Pancreas (tissue), 10 donors: ENCODE measurements at places on chromosomes 16 and 17. TPM values are rescaled to one million over a fixed set of nuclear protein-coding genes. Genes with fewer than 3 reads are reported as not detected.

Gene PLEKHH3
- total RNA-seq: 26.3 TPM

Gene KRTAP2-1
- not detected for total RNA-seq

Gene CCL3
- 0.28 TPM for total RNA-seq

Gene TP53TG3B
- total RNA-seq: not detected

Gene CEP112
- total RNA-seq: 8.9 TPM

Gene DERL2
- total RNA-seq: 44.8 TPM

Gene GRIN2A
- 0.16 TPM for total RNA-seq

Gene PIRT
- total RNA-seq: not detected

Gene NFE2L1
- 74.0 TPM for total RNA-seq

Gene KRT23
- total RNA-seq: 1.3 TPM

Gene DNAJC7
- 45.3 TPM for total RNA-seq

GRCh38 chr17:733743-734142 is 1.3 kb downstream of the TLCD3A start:
- no peaks in the 10 kb centered on the region for H3K27me3 ChIP-seq
- H3K4me3 ChIP-seq: no peak overlapping the region
- H3K4me1 ChIP-seq: no peaks in the 10 kb centered on the region

- no peaks in the 10 kb centered on the region for H3K4me1 ChIP-seq
- H3K27me3 ChIP-seq: no peaks in the 10 kb centered on the region
- H3K36me3 ChIP-seq: no peaks in the 10 kb centered on the region
- no peak within 1 kb of the TSS for H3K27ac ChIP-seq
Measured at GRCh38 chr17:19410875-19411620, at the start of gene RNF112. Gene RNF112, plus strand, starts transcription at chr17:19411232. Its CDS starts 177 bp downstream, at chr17:19411409.

DNA sequence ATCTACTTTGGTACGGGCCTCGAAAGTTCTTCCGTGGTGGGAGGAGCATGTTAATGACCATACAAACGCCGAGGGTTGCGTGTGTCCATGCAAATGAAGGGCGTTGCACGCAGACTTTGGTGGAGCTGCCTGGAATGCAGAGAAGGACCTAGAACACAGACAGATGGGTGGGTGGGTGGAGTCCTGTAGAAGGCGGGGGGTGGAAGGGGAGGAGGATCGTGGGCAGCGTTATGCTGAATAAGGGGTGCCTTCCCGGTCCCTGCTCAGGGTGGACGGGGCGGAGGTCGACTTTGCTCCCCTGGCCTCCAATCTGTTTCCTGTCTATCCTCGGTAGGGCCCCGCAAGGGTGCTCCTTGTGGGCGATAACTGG is 795 bp upstream of the PAQR4 start:
- no peaks in the 10 kb centered on the region for H3K36me3 ChIP-seq
- DNase-seq: no peak
- peaks cover 10% of the 10 kb centered on the region for H3K4me1 ChIP-seq
- peak overlapping the region; percentile 92 for H3K4me3 ChIP-seq

GRCh38 chr16:1525871-1526607 is 7.4 kb upstream of the TMEM204 start:
- H3K27me3 ChIP-seq: no peaks in the 10 kb centered on the region
- H3K36me3 ChIP-seq: peaks cover 3% of the 10 kb centered on the region
- no peaks in the 10 kb centered on the region for H3K4me1 ChIP-seq
- no peak overlapping the region for H3K27ac ChIP-seq
- H3K4me3 ChIP-seq: no peak overlapping the region

- no peak overlapping the region for H3K4me3 ChIP-seq
- H3K27ac ChIP-seq: no peak overlapping the region
- H3K27me3 ChIP-seq: no peaks in the 10 kb centered on the region
Measured at GRCh38 chr16:12170103-12171040, 193.8 kb downstream of the SNX29 start.

- no peak for DNase-seq
- no peaks in the 10 kb centered on the region for H3K27me3 ChIP-seq
- no peaks in the 10 kb centered on the region for H3K36me3 ChIP-seq
- H3K4me3 ChIP-seq: no peak overlapping the region
- no peak overlapping the region for H3K27ac ChIP-seq
- no peaks in the 10 kb centered on the region for H3K4me1 ChIP-seq
Measured at GRCh38 chr16:13178318-13178717, 276.9 kb downstream of the SHISA9 start.

GRCh38 chr17:54972406-54973138 is 4.0 kb downstream of the STXBP4 start:
- H3K4me1 ChIP-seq: peaks cover 18% of the 10 kb centered on the region
- H3K4me3 ChIP-seq: no peak overlapping the region
- H3K36me3 ChIP-seq: no peaks in the 10 kb centered on the region

GRCh38 chr17:49523196-49523595 is 28.1 kb downstream of the NGFR start:
- no peaks in the 10 kb centered on the region for H3K27me3 ChIP-seq
- no peak overlapping the region for H3K4me3 ChIP-seq
- no peaks in the 10 kb centered on the region for H3K4me1 ChIP-seq
- no peak for DNase-seq

- no peak for DNase-seq
- H3K4me1 ChIP-seq: no peaks in the 10 kb centered on the region
- H3K27me3 ChIP-seq: no peaks in the 10 kb centered on the region
- H3K27ac ChIP-seq: no peak overlapping the region
- no peaks in the 10 kb centered on the region for H3K36me3 ChIP-seq
Measured at GRCh38 chr17:69059458-69060175, 1.1 kb downstream of the ABCA9 start.

GRCh38 chr16:88779406-88780141 is 5.4 kb downstream of the PIEZO1 start:
- H3K27me3 ChIP-seq: no peaks in the 10 kb centered on the region
- no peaks in the 10 kb centered on the region for H3K36me3 ChIP-seq
- peaks cover 3% of the 10 kb centered on the region for H3K4me1 ChIP-seq
- H3K4me3 ChIP-seq: no peak overlapping the region
- no peak for DNase-seq

DNA sequence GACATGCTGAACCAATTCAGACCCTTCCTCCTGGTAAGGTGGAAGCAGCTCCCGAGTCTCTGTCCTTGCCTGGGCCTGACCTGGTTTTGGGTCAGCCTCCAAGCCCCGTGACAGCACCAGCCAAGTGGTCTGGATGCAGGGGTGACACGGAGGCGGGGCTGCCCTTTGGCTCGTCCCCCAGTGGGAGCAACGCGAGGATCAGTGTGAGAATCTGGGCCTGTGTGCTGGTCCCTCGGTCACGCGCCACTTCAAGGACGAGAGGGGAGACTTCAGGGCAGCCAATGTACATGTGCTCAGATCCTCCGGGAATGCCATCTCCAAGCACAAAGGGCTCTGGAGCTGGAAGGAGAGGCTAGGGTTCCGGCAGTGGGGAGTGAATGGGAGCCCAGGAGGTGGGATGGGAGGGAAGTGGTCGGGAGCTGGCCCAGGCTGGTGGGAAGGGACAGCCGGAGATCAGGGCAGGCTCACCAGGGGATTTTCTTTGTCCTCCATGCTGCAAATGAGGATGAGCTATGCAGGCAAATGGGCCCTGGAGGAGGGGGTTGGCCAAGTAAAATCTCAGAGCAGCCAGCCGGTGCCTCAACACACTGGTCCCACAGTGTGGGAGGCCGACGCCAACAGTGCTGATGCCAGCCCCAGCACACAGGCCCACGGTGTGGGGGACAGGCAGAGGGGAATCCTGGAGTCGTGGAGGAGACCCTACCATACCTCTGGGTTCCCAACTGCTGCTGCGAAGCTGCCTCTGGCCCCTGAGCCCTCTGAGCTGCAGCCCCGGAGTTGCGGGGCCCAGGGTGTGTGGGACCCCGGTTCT is 4.2 kb upstream of the NDRG4 start:
- H3K27me3 ChIP-seq: no peaks in the 10 kb centered on the region
- no peaks in the 10 kb centered on the region for H3K4me1 ChIP-seq
- no peak overlapping the region for H3K4me3 ChIP-seq
- no peak overlapping the region for H3K27ac ChIP-seq
- no peak for DNase-seq

DNA sequence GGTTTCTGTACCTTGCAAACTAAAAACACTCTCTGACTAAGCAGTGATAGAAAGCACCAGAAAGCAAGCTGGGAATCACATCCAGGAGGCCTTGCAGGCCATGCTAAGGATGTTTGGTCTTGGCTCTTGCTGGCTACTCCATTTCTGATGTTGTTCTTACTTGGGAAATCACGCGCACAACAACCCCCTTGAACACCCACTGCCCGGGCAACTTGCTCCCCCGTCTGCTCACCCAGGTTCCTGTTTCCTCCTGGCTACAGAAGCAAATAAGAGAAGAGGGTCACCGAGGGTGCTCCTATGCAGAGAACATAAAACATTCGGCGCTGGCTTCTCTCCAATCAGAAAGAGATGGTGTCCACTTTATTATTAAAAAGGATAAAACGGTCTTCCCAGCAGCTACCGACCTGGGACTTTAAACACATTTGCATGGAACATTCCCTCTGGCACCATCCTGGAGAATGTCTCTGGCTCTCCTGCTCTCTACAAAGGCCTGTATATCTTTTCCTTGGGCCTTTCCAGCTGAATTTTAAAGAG is 271.2 kb upstream of the RPL38 start:
- no peaks in the 10 kb centered on the region for H3K27me3 ChIP-seq
- H3K4me1 ChIP-seq: no peaks in the 10 kb centered on the region

DNA sequence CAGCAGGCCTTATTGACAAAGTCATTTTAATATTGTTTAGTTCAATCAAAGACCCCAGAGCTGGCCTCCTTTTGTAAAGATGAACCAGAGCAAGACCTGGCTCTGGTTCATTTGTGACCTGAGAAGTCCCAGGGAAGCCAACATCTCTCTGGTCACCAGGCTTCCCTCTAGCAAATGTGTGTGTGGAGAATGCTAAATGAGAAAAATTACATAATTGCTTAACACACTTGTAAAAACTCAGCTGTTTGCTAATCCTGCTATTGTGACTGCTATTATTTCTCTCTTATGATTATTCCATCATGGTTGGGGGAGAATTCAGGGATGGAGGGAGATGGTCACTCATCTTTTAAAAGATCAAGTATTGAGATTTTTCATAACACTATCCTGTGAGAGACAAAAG is 94.3 kb upstream of the CLEC3A start:
- DNase-seq: no peak
- H3K36me3 ChIP-seq: no peaks in the 10 kb centered on the region
- H3K27ac ChIP-seq: no peak overlapping the region

GRCh38 chr16:13322336-13322735 is 420.9 kb downstream of the SHISA9 start:
- no peak for DNase-seq
- H3K4me3 ChIP-seq: no peak overlapping the region
- no peaks in the 10 kb centered on the region for H3K27me3 ChIP-seq
- no peaks in the 10 kb centered on the region for H3K4me1 ChIP-seq
- no peaks in the 10 kb centered on the region for H3K36me3 ChIP-seq

GRCh38 chr17:74779948-74780400 is 3.8 kb upstream of the NAT9 start:
- no peak for DNase-seq
- no peaks in the 10 kb centered on the region for H3K4me1 ChIP-seq
- H3K27me3 ChIP-seq: no peaks in the 10 kb centered on the region
- no peak overlapping the region for H3K27ac ChIP-seq
- no peaks in the 10 kb centered on the region for H3K36me3 ChIP-seq
- no peak overlapping the region for H3K4me3 ChIP-seq

DNA sequence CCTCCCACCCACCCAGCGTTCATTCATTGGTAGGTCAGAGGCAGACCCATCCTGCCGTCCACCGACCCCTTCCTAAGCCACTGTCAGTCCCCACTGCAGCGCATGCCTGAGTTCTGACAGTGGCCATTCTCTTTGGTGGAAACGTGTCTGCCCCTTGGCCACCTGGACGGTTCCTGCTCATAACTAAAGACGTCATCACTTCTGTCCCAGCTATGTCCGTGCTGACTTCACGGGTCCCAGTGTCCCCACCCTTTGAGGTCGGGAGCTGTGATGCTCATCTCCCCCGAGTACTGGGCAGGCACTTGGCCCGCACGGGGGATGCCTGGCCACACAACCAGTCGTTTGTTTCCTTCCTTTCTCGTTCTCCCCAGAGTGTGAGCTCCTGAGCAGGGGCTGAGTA is 267.1 kb downstream of the C16orf95 start:
- H3K4me3 ChIP-seq: no peak overlapping the region
- H3K4me1 ChIP-seq: peaks cover 7% of the 10 kb centered on the region
- no peaks in the 10 kb centered on the region for H3K27me3 ChIP-seq
- H3K27ac ChIP-seq: no peak overlapping the region
- H3K36me3 ChIP-seq: no peaks in the 10 kb centered on the region

GRCh38 chr16:17416461-17417311 is 54.1 kb downstream of the XYLT1 start:
- no peaks in the 10 kb centered on the region for H3K4me1 ChIP-seq
- peak overlapping the region; percentile 3 for H3K27ac ChIP-seq
- H3K27me3 ChIP-seq: no peaks in the 10 kb centered on the region
- H3K36me3 ChIP-seq: no peaks in the 10 kb centered on the region
